ENCODE measurements at places on chromosomes 7 and 10.
A peak's percentile ranks its signal among the peaks of the same experiment; 100 is the strongest.

DNA sequence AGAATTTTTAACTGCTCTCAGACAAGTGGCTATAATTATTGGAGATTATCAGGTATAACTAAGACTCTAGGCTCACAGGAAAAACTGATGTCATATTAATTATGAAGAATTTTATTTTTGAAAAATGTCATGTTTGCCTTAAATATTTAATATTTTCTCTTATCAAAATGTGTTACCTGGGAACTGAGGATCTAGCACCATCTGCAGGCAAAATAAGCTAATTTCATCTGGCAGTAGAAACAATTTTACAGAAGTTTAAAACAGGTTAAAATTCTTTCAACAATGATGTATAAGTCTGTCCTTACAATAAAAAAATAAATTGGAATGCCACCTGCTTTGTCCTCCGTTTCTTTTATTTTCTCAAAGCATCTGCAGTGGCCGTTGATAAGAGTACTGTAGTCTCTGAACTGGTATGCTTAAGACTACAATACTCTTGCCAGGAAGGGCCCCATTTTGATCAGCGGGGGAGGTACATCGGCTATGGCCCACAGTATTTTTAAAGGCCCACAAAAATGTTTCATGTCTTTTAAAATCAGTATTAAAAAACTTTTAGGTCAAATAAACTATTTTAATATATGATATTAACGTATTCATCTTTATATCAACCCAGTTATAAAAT, 81.3 kb downstream of the VWDE start:
- no peak for DNase-seq

DNA sequence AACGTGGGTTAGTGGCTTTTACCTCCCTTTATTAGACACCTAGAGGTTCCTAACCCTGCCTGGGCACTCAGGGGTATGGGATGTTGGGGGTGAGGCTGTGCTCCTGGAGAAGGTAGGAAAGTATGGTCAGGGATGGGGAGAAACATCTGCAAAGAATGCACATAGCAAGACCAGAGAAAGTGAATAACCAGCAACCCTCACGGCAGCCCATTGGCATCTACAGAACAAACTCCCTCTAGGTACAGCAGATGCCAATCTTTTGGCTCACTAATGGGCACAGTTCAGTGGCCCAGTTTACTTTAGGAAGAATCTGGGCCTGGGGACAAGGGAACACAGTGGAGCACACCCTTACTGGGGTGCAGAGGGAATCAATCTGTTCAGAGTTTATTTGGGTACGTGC, 143.9 kb downstream of the JAZF1 start:
- DNase-seq: no peak

GRCh38 chr10:119274519-119275045, 67.2 kb downstream of the GRK5 start:
- no peak for DNase-seq

DNA sequence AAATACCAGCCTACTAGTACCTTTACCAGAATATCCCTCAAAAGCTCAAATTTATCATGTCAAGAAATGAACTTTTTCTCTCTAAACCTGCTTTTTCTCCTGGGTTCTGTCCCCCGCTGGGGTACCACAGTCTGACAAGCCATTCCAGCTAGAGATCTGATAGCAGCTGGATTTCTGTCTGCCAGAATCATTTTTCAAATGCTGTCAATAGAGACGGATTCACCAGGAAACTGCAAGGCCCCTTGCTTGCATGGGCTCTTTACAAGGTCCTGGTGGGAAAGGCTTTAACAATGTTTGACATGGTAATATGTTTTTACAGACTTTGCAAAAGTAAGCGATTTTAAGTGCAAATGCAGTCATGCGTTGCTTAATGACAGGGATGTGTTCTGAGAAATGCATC, 4.9 kb upstream of the ANXA11 start:
- no peak for DNase-seq

- DNase-seq: no peak
Measured at GRCh38 chr7:105766421-105767073, 109.9 kb downstream of the ATXN7L1 start.

GRCh38 chr10:104099269-104099668, 13.6 kb upstream of the COL17A1 start:
- no peak for DNase-seq

DNA sequence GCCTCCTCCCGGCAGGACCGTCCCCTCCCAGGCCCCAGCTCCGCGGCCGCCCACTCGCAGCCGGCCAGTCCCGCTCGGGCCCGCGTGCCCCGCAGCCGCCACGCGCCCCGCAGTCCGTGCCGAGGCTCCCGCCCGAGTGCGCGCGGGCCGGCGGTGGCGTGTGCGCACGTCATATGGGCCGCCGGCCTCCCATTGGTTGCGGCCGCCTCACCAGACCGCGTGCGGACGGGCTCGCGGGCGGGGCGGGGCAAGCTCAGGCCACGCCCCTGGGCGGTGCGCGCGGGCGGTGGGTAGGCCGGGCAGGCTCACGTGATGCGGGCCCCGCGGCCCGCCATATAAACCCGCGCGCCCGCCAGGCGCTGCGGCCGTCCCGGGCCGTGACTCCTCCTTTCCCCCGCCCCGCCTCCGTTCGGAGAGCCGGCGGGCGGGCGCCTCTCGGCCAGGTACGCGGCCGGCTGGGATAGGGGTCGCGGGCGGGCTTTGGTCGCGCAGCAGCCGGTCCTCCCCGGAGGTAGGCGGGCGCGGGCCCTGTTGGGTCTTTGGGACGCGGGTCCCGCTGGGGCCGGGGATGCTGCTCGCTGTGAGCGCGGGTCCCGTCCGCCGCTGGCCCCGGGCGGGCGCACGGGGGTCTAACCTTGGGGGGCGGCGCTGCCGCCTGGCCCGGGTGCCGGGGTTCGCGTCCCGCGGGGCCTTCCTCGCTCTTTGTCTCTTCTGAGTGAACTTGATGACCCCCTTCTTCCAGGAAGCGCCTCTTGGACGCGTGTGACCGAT, at the start of gene INSIG1:
INSIG1 (plus strand) TSS at position 362 of the 771 bp plus-strand sequence; CDS start at position 770, 408 bp downstream.
- DNase-seq: peak; percentile 88
